IPS DF 19.7 (cell line): ENCODE measurements at places on chromosomes 11 and 22.

GRCh38 chr11:104219096-104219495, 55.1 kb upstream of the PDGFD start:
- no peak for DNase-seq

GRCh38 chr22:30221121-30221992, 25.2 kb downstream of the LIF start:
- DNase-seq: no peak

GRCh38 chr11:21323617-21324016, 654.2 kb downstream of the NELL1 start:
- DNase-seq: peak; percentile 3

DNA sequence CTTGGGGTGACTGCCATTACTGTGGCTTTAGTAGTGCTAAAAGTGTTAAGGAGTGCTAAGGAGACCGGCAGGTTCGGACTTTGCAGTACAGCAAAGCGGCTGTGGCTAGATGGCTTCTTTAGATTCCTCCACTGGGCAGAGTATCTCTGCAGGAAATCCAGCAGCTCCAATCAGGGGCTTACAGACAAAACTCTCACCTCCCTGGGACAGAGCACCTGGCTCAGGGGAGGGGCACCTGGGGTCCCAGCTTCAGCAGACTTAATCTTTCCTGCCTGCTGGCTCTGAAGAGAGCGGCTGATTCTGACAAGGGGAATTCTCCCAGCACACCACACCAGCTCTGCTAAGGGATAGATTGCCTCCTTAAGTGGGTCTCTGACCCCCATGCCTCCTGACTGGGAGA, 668.8 kb upstream of the TENM4 start:
- no peak for DNase-seq

- DNase-seq: no peak
Measured at GRCh38 chr22:50556703-50557102, 6.0 kb downstream of the SYCE3 start.

- DNase-seq: no peak
Measured at GRCh38 chr11:79503028-79503427, 62.2 kb upstream of the TENM4 start.

GRCh38 chr11:100105255-100105981, 581.7 kb upstream of the ARHGAP42 start:
- DNase-seq: no peak

DNA sequence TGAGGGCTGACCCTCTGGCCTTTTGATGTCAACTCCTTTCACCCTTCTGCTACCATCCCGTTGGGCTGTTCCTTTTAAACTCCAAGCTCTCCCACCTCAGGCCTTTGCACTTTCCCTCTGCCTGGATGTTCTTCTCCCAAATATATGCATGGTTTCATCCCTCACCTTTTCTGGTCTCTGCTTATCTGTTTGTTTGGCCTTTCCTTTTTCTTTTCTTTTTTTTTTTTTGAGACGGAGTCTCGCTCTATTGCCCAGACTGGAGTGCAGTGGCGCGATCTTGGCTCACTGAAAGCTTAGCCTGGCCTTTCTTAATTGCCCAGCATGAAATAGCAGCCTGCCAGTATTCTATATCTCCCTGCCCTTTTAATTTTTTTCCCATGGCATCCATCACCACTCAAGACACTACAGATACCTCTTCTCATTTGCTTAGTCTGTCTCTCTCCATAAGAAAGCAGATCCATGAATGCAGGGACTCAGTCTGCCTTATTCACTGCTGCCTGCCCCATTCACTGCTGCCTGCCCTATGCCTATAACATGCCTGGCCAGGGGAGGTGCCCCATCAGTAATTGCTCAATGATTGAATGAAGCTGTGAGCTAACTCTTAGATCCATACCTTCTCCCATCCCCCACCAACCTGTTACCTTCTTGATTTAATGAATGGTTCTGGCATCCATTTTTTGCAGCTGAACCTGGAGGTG, 58.4 kb upstream of the CLTCL1 start:
- no peak for DNase-seq

DNA sequence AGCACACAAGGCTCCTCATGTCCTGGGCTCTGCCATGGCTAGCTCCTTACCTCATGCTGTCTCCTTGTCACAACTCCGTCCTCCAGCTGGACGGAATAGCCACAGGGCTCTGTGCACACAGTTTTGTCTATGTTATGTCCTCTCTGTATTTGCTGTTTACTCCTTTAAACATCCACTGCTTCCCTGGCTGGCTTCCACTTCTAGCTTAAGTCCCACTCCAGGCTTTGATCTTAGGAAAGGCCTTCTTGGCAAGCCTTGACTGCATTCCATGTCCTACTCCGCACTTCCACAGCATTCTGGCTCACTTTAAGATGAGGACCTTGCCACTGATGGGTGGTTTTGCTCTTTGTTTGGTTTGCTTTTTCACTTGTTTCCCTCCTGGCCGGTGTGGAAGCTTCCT, 22.9 kb upstream of the ROBO3 start:
- DNase-seq: no peak

- DNase-seq: peak; percentile 3
Measured at GRCh38 chr11:121536126-121536525, 83.4 kb upstream of the SORL1-AS1 start.

DNA sequence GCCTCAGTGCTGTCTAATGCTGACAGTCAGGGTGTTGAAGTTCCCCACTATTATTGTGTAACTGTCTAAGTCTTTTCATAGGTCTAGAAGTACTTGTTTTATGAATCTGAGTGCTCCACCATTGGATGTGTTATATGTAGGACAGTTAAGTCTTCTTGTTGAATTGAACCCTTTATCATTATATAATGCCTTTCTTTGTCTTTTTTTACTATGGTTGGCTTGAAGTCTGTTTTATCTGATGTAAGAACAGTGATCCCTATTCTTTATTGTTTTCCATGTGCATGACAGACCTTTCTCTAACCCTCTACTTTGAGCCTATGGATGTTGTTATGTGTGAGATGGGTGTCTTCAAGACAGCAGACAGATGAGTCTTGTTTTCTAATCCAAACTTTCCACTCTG, 107.8 kb upstream of the C11orf58 start:
- no peak for DNase-seq

DNA sequence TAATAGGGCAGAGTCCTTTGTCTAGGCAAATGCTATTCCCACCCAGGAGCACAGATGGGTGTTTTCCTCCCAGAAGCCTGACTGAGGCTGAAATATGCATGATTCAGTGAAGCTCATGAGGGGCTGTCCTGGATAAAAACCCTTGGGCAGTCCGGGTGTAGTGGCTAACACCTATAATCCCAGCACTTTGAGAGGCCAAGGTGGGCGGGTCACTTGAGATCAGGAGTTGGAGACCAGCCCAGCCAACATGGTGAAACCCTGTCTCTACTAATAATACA, 48.6 kb upstream of the LMO2 start:
- no peak for DNase-seq

DNA sequence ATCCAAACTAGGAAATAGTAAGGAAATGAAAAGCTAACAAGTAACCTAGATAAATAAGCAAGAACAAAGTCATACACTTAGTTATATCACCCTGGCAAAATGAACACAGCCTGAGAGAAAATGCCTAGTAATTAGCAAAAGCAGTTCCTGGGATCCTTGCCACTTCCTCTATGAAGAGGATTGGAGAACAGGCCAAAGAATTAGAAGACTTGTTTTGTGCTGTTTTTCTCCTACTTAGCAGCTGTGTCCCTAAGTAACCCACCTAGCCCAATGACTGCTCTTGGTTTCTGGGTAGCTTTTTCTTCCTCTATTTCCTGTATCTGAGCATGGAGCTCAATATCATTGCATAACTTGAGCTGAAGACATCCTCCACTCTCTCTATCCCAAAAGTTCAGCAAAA, 713.9 kb downstream of the ETS1 start:
- DNase-seq: no peak

DNA sequence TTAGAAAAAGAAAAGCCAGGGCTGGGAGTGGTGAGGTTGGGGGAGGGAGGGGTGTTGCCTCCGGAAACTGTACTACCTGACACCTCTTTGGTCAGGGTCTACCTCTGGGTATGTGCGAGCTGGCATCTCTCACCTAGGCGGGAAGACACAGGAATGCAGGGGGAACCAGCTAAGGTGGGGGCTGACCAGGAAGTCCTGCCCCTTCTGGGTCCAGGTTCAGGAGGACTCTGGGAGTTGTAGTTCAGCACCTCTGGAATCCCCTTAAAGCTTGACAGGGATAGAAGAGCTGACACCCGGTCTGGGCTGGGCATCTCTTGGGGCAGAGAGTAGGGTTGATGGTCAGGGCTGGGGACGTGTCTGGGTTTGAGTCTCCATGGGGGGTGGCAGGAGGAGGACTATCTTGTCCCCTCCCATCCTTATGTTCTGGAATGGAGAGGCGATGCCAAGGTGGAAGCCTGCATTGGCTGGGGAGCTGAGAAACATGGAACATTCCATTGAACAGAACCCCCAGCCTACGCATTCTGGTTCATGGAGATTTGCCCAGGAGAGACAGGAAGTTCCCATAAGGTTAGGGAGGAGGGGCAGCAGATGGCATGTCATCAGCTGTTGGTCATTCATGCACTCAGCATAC, 2.1 kb upstream of the KIAA1671 start:
- DNase-seq: peak; percentile 89

- DNase-seq: no peak
Measured at GRCh38 chr11:86181379-86181778, 63.2 kb upstream of the EED start.

- no peak for DNase-seq
Measured at GRCh38 chr11:46696212-46696558, 4.2 kb downstream of the ARHGAP1 start.

- DNase-seq: no peak
Measured at GRCh38 chr11:1077033-1077416, 2.4 kb downstream of the MUC2 start.

DNA sequence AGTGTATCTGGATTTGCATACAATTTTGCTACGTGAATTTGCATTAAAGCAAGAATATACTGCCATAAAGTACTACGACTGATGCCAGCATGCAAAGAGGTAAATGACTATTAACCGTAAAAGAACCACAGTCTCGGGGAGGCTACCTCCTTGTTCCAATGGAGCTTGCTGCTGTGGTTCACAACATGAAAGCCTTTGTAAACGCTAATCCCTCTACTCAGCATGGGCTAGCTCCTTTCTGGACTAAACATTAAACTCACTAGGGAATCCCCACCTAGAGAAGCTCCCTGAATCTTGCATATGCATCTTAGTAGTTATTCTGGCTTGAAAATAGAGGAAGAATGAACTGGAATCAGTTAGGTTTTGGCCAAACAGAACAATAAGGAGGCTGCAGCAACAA, 60.5 kb upstream of the ARHGAP32 start:
- peak; percentile 52 for DNase-seq

- DNase-seq: no peak
Measured at GRCh38 chr22:22748297-22748743, 103.9 kb downstream of the GGTLC2 start.

- DNase-seq: no peak
Measured at GRCh38 chr11:93728792-93729128, 12.5 kb downstream of the TAF1D start.

DNA sequence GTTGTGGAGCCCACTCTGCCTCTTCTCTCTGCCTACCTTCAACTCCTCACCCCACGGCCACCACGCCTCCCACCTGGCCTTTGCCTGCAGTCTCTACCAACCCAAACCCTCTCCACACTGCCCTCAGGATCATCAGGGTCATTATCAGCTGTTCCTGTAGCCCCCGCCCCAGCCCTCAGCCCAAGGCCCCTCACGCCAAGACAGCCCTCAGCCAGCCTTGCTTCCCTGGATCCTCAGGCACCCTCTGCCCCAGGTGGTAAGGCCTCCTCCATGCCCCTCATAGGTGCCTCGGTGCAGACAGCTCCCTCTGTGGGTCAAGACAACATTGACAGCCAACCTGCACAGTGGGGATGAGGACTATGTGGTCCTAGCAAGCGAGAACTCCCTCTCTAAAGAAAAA, 1.7 kb downstream of the SBF1 start:
- no peak for DNase-seq

DNA sequence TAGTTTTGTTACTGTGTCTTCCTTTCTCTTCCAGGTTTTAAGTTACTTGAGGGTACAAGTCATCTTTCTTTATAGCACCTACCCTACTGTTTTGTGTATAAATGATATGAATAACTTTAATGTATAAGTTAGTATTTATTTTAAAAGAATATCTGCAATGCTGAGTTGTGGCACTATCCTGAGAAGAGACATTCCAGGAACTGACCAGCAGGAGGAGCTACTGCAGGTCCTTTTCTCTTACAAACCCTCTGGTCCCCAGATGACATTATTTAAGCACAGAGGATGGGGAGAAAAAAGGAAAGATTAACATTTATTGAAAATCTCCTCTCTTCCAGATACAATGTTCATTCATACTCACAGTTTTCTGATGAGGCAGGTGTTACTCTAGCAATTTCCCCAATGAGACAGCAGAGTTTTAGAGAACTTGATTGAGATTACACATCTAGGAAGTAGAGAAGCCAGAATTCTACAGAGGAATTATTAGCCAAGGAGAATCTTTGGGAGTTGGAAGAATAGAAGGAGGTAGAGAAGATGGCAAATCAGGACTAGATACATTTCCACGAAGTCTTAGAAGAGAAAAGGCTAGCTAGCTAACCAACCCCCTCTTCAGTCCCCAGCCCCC, 541.2 kb upstream of the API5 start:
- no peak for DNase-seq
